ENCODE measurements at places on chromosomes 1 and 21.

- no peak for DNase-seq
These were observed 16.8 kb downstream of the C1orf116 start for GRCh38 chr1:207015791-207016190.

GRCh38 chr1:20189664-20190063 lies 3.3 kb upstream of the PLA2G2C start:
- no peak for DNase-seq

- no peak for DNase-seq
These were observed 59.5 kb downstream of the RHOU start for GRCh38 chr1:228794810-228795209.

DNA sequence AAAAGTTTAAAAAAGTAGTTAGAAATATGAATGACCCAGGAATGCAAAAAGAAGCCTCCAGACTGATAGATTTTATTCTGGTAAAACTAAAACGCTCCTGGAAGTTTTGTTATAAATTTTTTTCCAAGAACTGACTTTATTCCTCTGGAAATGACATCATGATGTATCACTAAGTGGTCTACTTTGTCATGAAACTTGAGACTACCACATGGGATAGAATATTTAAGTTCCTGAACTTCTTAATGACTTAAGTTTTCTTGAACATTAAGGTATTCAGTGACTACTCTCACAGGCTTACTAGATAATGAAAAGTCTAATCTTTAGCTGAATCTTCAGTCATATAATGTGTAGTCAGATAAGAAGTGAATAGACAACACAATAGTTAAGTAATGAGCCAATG lies 842.2 kb downstream of the USP25 start:
- DNase-seq, result no peak

- no peak for DNase-seq
These were observed 640.7 kb downstream of the ADGRL2 start for GRCh38 chr1:82441402-82441801.

- no peak for DNase-seq
These were observed 7.7 kb downstream of the YBX1 start for GRCh38 chr1:42689912-42690311.

DNA sequence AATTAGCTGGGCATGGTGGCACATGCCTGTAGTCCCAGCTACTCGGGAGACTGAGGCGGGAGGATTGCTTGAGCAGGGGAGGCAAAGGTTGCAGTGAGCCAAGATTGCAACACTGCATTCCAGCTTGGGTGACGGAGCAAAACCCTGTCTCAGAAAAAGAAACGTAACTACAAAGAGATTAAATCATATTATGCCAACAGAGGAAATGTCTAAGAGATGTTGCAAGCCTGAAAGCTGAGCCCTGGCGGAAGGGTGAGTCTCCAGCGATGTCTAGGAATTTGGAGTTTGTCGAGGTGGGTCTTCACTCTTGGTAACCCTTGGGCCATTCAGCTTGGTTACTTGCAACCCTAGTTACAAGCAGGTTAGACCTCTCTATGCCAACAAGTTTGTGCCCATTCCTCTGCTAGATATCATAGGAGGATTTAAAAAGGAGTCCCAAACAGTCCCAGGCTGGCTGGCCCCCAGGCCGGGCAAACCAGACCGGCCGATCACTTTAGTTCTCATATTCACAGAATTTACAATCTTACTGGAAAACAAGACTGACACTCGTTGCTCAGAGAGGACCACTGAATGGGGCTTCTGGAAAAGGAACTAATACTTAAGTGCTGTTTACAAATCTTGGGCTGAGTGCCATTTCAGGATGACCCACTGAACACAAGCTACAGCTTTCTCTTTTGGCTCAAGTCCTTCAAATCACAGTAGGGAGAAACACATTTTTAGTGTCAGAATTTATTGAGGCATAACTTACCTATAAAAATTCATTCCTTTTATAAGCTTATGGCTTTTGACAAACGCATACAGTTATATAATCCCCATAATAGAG lies 27.1 kb downstream of the SLC30A1 start:
- DNase-seq, result no peak

DNA sequence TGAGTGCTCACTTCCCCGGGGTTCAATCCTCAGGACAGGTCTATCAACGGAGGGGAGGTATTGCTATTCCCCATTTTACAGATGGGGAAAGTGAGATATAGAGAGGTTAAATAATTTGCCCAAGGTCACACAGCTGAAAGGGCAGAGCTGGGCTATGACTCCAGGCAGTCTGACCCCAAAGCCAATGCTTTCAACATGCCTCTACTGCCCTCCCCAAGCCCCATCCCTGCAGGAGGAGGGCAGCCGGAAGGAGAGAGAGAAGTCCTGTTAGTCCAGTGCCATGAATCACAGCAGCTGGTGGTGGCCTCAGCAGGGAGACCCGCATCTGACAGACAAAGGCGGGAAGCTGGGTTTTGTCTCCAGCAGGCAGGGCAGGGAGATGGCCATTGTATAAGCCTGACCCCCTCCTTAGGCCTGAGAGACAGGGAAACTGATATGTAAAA lies 20.0 kb upstream of the CLIC4 start:
- DNase-seq, result peak; percentile 66

GRCh38 chr1:81999364-81999763 lies 198.6 kb downstream of the ADGRL2 start:
- no peak for DNase-seq

- DNase-seq, result no peak
These were observed 1.0 kb upstream of the EXO1 start for GRCh38 chr1:241846862-241847539.

DNA sequence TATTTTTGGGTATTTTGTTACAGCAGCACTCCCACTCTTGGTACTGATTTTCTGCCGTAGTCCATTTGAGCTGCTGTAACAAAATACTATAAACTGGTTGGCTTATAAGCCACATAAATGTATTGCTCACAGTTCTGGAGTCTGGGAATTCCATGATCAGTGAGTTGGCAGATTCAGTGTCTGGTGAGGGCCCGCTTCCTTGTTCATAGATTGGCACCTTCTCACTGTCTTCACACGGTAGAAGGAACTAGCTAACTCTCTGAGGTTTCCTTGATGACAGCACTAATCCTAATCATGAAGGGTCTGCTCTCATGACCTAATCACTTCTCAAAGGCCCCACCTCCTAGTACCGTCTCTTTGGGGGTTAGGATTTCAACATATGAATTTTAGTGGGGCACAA lies 85.2 kb downstream of the HHAT start:
- DNase-seq, result no peak

DNA sequence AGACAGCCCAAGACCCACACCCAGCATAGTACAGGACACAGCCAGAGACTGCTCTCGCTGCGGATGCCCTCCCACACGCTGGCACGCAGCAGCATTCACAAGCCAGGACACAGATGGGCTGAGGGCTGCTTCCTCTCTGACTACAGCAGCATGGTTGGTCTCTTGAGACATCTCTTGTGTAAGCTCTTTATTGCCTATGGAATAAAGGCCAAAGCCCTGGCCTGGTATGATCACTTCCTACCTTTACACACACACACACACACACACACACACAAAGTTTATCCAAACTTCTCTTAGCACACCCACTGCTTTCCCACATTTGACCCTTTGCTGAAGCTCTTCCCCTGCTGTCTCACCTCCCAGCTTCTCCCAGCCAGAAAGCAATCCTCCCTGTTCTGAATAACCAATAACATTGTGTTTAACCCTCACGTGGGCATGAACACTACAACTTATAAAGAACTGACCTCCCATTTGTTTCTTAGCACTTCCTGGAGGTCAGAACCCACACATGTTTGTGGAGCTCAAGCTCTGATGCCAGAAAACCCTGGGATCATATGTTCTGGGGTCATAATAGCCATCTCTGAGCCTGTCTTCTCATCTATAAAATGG lies 1.2 kb upstream of the LUZP1 start:
- DNase-seq, result no peak

GRCh38 chr1:152127673-152128072 lies 12.4 kb upstream of the TCHH start:
- no peak for DNase-seq

DNA sequence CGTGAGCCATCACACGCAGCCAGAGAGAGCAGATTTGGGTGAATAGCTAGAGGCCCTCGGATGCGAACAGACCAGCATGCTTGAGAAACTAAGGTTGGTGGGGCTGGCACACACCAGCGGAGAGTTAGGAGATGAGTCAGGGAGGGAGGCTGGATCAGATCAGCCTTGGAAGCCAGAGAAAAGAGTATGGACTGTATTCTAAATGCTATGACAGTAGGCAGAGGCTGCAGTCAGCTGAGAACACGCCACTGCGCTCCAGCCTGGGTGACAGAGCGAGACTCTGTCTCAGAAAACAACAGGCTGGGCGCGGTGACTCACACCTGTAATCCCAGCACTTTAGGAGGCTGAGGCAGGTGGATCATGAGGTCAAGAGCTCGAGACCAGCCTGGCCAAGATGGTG lies 4.0 kb upstream of the PLEKHM2 start:
- no peak for DNase-seq

- no peak for DNase-seq
These were observed 21.1 kb downstream of the UBAP2L start for GRCh38 chr1:154241703-154242351.

DNA sequence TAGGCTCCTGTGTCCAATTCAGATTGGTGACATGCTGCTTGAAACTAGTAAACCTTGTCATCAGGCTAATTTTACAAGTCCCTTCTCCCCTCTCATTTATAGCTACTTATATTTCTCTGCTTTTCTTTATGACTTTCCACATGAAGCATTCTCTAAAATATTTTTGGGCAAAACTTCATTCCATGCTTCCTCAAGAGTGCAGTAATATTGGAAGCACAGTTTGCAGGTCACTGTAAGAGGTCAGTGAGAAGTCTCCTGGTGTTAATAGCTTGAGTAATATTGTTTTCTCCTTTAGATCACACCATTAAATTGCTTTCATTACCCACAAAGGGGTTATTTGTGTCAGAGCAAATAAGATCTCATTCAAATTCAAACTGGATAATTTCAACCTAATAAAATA lies 46.6 kb downstream of the LPAR3 start:
- DNase-seq, result no peak

Measured in NCI-H146 (cell line).